Type B pancreatic cell (in vitro differentiated cells): ENCODE measurements at places on chromosomes 5 and 9.
A peak's percentile ranks its signal among the peaks of the same experiment; 100 is the strongest.

DNA sequence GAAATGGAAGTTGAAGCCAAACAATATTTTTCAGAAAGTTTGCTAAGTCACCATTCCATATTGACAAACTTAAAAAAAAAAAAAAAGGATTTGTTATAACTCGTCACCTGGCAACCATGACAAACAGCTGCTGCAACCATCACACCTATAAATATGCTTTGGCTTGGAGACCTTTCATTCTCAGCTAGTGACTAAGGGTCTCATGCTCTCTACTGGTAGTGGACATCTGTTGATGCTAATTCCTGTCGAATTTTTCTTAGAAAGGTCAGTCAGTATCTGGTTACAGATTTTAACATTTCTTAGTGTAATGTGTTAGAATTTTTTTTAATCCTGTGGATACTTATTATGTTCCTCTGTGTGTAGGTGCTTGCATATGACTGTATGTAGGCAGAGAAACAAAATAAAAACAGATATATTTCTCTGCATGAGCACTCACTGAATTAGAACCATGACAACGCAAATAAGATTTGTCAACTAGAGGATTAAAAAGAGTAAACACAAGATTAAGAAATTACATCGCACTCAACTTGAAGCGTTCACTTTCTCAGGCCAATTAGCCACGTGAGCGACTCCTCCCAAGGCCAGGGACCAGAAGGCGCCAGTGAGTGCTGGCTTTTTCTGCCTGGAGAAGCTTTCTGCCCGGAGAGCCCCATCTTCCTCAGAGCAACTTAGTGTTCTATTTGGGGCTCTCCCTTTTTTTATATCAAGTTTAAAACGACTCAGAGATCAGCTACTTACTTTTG, 27.0 kb upstream of the ZNF622 start:
- H3K27me3 ChIP-seq, result no peaks in the 10 kb centered on the region
- DNase-seq, result no peak
- H3K36me3 ChIP-seq, result peaks cover under 1% of the 10 kb centered on the region
- H3K4me3 ChIP-seq, result no peak overlapping the region
- H3K27ac ChIP-seq, result peak overlapping the region; percentile 13

GRCh38 chr9:134413890-134414623, 87.8 kb downstream of the RXRA start:
- H3K27ac ChIP-seq, result peak overlapping the region; percentile 70
- no peaks in the 10 kb centered on the region for H3K27me3 ChIP-seq
- no peak for DNase-seq
- peaks cover 4% of the 10 kb centered on the region for H3K36me3 ChIP-seq
- peak overlapping the region; percentile 66 for H3K4me3 ChIP-seq
- peaks cover 17% of the 10 kb centered on the region for H3K4me1 ChIP-seq

DNA sequence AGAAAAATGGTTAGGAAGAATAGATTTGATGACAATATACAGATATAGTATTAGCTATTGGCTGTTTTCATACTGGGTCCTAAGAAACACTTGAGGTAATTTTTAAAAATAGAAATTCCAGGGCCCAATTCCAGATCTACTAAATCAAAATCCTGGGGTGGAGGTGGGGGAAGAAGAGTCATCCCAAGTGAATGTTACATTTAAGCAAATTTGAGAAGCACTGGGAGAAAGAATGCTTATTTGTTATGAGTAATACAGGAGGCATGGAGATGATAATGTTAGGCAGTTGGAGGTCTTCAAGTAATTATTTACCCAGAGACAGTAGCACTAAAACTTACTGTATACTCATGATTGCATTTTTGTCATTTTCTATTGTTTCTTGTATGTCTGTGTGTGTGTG, 93.0 kb upstream of the DAB2 start:
- no peak overlapping the region for H3K4me3 ChIP-seq
- DNase-seq, result no peak
- H3K27ac ChIP-seq, result no peak overlapping the region
- H3K4me1 ChIP-seq, result peaks cover 19% of the 10 kb centered on the region
- H3K36me3 ChIP-seq, result no peaks in the 10 kb centered on the region

DNA sequence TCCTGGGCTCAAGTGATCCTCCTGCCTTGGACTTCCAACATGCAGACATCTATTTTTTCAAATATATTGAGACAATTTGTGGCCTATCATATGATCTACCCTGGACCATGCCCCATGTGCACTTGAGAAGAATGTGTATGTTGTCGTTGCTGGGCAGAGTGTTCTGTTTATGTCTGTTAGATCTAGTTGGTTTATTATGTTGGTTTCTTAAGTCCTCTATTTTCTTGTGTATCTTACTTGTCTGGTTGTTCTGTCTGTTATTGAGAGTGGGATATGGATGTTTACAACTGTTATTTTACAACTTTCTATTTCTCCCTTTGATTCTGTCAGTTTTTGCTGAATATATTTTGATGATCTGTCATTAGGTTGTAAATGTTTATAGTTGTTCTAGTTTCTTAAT, 10.2 kb upstream of the TMEM171 start:
- no peak overlapping the region for H3K4me3 ChIP-seq
- H3K27ac ChIP-seq, result no peak overlapping the region
- DNase-seq, result no peak
- H3K4me1 ChIP-seq, result peaks cover 3% of the 10 kb centered on the region

DNA sequence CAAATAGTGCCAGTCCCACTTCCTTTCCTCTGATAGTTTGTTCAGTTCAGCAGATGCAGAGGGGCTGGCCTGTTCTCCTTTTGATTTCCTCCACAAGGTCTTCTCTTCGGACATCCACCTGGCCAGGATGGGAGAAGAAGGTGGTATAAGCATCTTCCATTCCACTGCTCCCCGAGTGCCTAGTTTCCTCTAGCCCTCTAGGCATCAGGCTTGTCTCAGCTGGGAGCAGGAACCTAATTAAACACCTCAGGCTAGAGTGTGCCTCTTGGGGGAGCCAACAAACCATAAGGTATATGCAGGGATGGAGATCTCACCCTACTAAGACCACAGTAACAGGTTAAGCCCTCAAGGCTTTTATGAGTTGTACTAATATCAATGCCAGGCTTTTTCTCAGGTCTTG, 835 bp upstream of the DND1 start:
- no peaks in the 10 kb centered on the region for H3K27me3 ChIP-seq
- no peak overlapping the region for H3K27ac ChIP-seq
- peaks cover 11% of the 10 kb centered on the region for H3K36me3 ChIP-seq
- H3K4me1 ChIP-seq, result no peaks in the 10 kb centered on the region
- no peak for DNase-seq

DNA sequence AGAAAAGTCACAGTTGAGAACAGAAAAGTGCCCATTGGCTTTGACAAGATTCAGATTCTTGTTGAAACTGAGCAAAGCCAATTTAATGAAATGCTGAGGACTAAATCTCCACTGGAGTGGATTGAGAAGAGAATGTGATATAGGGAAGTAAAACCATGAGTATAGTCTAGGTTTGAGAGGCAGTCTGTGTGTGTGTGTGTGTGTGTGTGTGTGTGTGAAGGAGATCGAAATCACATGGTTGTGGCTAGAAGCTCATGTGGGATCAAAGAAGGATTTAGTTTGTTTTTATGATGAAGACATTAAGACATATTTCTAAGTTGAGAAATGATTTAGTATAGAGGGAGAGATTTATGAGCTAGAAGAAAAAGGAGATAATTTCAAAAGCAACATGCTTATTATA, 275.7 kb upstream of the DAB2 start:
- H3K27me3 ChIP-seq, result no peaks in the 10 kb centered on the region
- peaks cover 5% of the 10 kb centered on the region for H3K4me1 ChIP-seq
- H3K27ac ChIP-seq, result no peak overlapping the region
- no peak for DNase-seq
- H3K36me3 ChIP-seq, result no peaks in the 10 kb centered on the region

GRCh38 chr5:73274121-73274520, 101.1 kb downstream of the TMEM174 start:
- no peaks in the 10 kb centered on the region for H3K36me3 ChIP-seq
- H3K4me1 ChIP-seq, result peaks cover 17% of the 10 kb centered on the region
- no peak overlapping the region for H3K27ac ChIP-seq

GRCh38 chr9:96719921-96720320, 58.0 kb downstream of the ZNF510 start:
- no peaks in the 10 kb centered on the region for H3K36me3 ChIP-seq
- no peaks in the 10 kb centered on the region for H3K27me3 ChIP-seq
- H3K4me3 ChIP-seq, result no peak overlapping the region

DNA sequence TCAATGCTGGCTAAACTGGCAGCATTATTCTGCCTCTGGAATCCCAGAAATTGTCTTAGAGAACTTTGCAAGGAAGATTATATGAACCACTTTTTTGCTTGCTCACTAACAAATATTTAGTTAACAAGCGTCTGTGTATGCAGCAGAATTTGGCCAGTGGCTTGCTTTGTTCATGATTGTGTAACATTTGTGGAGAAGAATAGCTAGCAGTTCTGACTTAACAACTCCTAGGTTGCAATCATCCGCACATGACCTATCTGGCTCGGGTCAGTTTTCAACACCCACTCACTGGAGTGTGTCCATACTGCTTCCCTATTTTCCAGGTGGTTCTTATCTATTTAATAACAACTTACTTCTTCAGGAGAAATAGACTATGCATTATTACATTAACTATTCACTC, 98.5 kb downstream of the SNX18 start:
- H3K4me3 ChIP-seq, result no peak overlapping the region
- no peaks in the 10 kb centered on the region for H3K36me3 ChIP-seq

- H3K27me3 ChIP-seq, result peaks cover 72% of the 10 kb centered on the region
- H3K4me1 ChIP-seq, result peaks cover 13% of the 10 kb centered on the region
- no peaks in the 10 kb centered on the region for H3K36me3 ChIP-seq
- no peak overlapping the region for H3K27ac ChIP-seq
Measured at GRCh38 chr5:135462304-135462703, 10.2 kb upstream of the TIFAB start.
